NCI-H1417 treated with DMSO at 0.1 percent for 48 hours (cell line): ENCODE measurements at places on chromosomes 3 and 15.

GRCh38 chr15:67102599-67102929, 37.2 kb downstream of the SMAD3 start:
- DNase-seq: no peak

DNA sequence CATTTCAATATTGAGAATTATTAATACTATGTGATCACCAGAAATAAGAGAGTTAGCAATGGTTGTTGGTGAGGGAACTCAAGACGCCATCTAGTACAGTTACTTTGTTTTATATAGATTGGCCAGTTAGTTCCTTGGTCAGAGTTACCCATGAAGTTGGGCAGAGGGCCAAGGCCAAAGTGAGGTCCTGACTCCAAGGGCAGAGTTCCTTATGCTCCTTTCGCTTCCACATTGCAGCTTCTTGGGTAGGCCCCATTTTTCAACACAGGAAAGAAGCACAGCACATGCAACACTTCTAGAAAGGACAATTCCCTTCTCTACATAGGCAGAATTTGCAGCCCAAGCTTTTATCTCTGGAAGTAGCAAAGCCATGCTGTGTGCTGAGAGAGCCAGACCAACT, 178.6 kb downstream of the KCNAB1 start:
- no peak for DNase-seq

DNA sequence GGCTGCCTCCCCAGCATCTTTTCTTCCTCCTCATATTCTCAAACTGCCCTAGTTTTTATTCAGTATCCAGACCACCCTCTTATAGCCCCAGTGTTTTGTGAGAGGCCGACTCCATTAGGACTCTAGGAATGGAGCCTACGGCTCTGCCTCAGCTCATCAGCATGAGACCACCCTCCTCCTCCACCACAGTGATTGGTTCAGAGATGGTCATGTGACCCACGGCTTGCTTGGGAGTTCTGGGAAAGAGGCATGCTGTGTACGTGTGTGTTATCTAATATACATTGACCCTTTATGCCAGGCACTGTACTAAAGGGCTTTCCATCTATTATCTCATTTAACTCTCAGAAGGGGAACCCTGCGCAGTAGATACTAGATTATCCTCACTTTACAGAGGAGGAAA, 17.8 kb upstream of the CMTM7 start:
- DNase-seq: no peak

GRCh38 chr15:40450047-40450446, 9.3 kb downstream of the BAHD1 start:
- DNase-seq: no peak

DNA sequence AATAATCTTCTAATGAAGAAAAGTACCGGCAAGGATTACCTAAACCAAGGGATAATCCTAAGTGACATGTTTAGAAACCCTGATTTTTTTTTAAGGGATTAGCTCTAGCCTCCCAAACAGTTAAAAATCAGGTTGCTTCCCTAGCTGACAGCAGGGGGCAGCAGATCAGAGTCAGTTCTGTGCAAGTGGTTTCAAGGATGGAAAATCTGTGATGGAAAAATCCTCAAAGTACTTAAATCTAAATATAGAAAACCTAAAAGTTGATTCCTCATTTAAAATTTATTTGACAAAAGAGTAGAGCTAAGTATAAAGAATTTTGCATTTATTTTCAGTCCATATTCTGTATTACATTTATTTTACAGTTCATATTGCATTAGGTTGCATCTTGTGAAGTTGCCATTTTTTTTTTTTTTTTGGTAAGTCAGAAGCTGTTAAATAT, 107.6 kb downstream of the PEX5L start:
- no peak for DNase-seq

GRCh38 chr15:100726421-100727190, 124.2 kb downstream of the ASB7 start:
- no peak for DNase-seq
